ENCODE measurements at places on chromosomes 12 and 14.

- DNase-seq: no peak
Observed at GRCh38 chr12:32821710-32822109, 66.0 kb upstream of the YARS2 start.

- no peak for DNase-seq
Observed at GRCh38 chr14:20772650-20773049, 4.4 kb downstream of the EDDM3B start.

- peak; percentile 64 for DNase-seq
Observed at GRCh38 chr14:51828017-51828797, 32.2 kb upstream of the GNG2 start.

- no peak for DNase-seq
Observed at GRCh38 chr12:43676183-43676813, 82.3 kb downstream of the PUS7L start.

DNA sequence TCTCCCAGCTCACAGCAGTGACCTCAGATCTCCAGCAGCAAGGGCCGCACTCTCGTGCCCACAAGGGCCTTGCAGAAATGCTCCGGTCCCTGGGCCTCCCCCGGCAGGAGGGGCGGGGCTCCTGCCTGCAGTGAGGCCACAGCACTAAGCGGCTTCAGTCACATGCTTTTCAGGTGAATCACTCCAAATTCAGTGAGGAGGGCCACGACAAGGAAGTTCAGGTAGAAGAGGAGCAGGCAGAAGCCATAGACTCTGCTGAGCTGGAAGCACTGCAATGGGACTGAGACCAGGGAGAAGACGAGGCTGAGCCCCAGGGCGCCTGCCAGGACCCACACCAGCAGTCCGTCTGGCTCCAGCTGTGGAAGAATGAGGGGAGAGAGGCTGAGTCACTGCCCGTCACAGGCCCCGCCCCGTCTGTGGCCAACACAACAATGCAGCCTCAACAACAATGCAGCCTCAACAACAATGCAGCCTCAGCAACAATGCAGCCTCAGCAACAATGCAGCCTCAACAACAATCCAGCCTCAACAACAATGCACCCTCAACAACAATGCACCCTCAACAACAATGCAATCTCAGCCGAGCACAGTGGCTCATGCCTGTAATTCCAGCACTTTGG, 35.2 kb downstream of the SLC8B1 start:
- peak; percentile 42 for DNase-seq

All from ascending aorta (tissue), 2 donors.